Caco-2 (cell line): ENCODE measurements at places on chromosomes 7 and 10.

- no peak for DNase-seq
Measured at GRCh38 chr7:143901332-143901667, 676 bp downstream of the TCAF1 start.

DNA sequence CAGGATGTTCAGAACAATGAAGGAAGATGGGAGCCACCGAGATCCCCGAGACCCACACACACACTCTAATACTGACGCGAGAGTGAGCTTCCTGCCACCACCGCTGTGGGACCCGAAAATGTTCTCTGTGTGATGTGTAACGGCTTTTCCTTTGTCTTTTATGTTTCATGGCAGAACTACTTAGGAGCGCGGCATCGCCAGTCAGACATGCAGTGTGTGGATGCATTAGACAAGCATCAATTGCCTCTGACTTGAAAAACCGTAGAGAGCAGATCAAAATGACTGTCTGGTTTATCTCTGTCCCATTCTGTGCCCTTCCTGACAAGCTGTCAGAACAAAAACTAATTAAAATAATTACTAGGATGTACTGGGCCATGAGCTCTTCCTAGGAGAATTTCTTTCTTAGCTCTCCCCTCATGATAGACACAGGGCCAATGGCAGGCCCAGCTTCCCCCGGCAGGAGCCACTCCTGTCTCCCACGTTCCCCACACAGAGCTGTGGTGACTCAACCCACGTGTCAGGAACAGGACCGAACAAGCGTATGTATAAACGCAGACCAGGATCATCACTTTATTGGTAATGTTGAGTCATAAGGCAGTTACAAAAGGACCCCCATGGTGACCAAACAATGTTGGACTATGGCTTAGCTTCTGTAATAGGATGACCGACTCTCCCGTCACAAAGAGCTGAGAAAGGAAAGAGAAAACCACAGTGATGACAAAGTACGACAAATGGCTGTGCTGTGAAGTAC, 705.0 kb downstream of the PARD3 start:
- no peak for DNase-seq

GRCh38 chr7:746155-747061, 19.3 kb upstream of the PRKAR1B start:
- DNase-seq, result no peak

- peak; percentile 71 for DNase-seq
Measured at GRCh38 chr7:12244129-12244528, 33.0 kb downstream of the TMEM106B start.

DNA sequence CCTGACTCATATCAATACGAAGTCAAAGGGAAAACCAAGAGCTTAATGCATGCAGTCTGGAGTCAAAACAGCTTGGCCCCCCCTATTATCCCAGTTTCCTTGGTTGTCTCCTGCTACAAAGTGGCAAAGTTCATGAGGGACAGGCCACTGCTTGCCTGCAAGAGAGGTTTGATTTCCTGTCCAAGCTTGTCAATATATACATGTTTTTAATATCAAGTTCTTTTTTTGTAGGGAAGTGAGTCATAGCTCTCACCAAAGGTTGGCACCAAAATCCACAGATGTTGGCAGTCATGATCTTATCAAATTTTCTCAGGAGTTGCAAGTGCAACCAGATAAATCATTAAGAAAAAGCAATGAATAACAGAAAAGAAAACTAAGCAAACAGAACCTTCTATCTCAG, 176.8 kb downstream of the COBL start:
- no peak for DNase-seq

GRCh38 chr10:71231206-71231605, 18.8 kb downstream of the UNC5B start:
- no peak for DNase-seq

DNA sequence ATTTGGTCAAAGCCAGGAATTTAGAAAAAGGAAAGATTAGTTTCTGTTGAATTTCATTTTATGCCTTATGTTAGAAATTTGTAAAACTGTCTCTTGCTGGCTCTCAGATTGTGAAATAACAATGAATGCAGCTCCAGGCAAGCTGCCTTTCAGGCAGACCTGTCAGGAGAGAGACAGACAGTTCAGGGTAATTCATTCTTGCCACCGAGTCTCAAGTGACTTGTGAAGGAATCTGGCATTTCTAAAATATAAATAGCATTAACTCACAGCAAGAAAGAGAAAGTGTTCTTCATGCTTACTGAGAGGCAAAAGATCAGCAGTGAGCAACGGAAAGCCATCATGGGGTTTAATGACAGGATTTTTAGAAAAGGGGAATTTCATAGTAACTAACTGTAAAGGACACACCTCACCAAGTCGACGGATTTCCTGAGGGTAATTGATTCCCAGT, 442.3 kb upstream of the AKR1E2 start:
- DNase-seq, result no peak

DNA sequence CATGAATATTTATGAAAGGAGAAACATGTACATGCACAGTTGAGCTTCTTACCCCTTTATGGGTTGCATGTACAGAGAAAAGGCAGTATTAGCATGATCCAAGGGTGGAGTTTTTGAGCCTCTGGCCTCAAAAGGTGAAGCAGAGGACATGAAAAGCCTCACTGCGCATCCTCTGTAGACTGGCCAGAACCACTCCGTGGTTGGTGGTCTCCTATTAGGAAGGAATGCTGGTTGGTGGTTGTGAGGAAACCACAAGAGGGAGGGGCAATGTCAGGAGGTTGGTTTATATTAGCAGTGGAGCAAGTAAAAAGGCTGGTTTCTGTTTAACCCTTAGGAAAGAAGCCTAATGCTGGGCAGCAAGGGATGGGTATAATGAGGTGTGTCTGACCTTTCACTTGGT, 37.5 kb downstream of the AHCYL2 start:
- DNase-seq, result no peak

DNA sequence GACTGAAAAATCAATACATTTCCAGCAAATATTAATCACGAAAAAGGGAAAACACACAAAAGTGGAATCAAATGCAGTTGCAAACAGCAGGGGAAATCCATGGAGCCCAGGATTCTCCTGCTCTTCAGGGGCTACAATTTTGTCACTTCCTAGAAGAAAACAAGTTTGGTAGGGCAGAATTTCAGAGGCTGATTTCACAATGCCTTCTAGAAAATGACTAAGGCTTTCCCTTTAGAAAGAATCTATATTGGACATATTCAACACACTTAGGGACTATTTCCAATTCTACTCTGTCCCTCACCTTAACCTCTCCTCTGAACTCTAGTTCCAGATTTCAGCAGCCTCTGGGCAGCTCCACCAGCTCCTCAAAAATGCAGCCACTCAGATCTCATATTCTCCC, 111.3 kb downstream of the HECTD2 start:
- DNase-seq, result no peak

- DNase-seq, result no peak
Measured at GRCh38 chr7:149443523-149443922, 17.3 kb downstream of the ZNF777 start.

DNA sequence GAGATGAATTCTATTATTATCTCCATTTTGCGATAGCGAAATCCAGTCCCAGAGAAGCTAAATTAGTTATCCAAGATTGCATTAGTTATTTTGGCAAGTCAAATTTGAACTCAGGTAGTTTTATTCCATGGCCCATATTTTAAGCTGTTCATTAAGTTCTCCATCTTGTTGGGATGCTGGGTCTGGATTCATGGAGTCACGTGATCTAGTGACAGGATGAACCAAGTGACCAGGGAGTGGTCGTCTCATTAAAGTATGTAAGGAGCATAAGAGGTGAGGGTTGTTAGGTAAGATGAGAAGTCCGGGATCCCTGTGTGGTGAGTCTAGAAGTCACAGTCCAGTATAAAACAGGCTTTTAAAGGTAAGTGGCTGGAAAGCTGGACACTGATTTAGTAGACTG, 740.5 kb downstream of the PCDH15 start:
- DNase-seq, result no peak

DNA sequence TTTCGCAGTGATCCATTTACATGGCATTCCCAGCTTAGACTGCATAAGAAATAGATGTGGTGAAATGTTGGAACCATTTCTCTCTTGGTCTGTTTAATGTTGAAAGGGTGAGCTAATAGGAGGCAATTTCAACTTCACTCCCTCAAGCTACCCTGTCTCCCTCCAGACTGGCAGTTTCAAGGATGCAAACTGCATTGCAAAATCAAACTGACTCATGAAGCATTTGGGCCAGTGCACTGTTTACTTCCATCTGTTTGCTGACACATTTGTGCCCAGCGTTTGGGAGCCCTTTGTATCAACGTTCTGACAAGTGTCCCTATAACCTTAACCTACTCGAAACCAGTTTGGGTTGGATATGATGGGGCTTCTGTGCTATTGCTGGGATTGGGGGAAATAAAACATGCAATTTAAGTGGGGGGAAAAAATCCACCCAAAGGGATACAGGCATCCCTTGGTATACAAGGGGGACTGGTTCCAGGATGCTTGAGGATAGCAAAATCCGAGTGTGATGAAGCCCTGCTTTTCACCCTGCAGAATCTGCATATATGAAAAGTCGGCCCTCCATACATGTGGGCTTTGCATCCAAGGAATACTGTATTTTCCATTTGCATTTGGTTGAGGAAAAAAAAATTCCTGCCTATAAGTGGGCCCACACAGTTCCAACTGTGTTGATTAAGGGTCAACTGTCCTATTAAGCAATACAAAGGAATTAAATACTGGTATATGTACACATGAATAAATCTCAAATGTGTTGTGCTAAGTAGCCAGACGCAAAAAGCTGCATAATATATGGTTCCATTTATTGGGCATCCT, 15.6 kb downstream of the RHEB start:
- no peak for DNase-seq

- peak; percentile 3 for DNase-seq
Measured at GRCh38 chr10:77970869-77971803, 44.6 kb upstream of the DLG5 start.

- no peak for DNase-seq
Measured at GRCh38 chr10:46090258-46090812, 44.3 kb upstream of the MSMB start.

DNA sequence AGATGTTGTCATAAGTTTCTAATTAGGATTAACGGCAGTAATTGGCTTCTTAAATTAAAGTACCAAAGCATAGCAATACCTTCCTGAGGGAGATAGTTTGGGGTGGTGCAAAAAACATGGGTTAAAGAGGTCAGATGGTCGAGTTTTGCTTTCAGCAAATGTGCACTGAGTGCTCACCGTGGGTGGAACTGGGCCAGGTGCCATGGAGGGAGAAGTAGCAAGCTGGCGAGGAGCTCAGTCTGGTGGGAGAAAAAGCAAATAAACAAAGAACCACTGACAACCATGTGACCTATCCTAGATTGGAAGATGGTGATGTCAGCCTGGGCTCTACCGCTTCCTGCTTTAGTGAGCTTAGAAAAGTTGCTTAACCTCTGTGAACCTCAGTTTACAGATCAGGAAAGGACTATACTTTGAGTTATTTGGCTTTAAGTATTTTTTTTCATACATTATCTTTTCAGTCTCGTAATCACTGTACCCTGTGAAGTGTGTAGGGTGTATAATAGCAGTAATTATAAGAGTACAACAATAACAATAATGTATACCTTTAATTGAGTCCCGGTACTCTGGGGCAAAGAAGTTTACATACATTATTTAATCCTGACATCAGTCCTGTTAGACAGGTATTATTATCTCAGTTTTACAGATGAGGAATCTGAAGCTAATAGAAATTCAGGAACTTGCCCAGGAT, 69.0 kb upstream of the PDCD4 start:
- DNase-seq, result no peak

DNA sequence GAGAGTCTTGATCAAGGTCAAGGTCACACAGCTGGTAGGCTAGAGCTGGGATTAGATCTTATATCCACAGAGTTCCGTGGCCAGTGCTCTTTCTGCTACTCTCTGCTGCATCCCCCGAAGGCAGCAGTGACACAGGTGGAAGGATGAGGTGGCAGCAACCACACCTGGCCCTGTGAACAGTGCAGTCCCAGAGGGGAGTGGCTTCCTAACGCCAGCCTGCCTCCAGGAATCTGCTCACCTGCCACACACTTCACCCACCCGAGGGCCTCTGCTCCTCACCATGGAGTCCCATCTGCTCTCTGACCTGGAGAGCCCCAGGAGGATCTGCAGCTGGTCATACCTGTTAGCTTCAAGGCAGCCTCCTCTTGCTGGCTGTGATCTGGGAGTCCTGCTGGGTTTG, 484.2 kb downstream of the PLXNA4 start:
- DNase-seq, result no peak

DNA sequence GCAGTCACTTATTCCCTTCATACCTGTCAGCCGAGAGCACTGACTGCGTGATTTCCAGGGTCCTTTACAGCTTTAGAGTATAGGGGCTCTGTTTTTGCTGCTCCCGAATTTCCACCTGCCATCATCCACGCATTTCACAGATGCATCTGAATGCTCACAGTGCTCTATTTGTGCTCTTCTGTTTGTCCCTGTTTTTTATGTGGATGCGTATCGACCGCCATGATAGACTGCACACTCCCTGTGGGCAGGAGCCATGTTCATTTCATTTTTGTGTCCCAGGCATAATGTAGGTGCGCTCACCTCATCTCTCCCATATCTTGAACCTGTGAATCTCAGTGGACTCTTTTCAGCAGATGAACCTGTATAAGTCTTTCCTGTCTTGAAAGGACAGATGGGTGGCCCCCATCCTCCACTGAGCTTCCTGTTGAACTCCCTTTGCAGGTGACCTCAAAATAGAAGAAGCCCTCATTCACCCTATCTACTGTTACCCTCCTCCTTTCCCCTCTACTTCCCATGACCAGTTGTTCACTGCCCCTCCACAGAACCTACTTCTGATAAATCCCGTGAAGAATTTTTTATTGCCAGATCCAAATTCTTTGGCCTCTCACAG, 228.4 kb downstream of the CELF2 start:
- DNase-seq, result no peak

DNA sequence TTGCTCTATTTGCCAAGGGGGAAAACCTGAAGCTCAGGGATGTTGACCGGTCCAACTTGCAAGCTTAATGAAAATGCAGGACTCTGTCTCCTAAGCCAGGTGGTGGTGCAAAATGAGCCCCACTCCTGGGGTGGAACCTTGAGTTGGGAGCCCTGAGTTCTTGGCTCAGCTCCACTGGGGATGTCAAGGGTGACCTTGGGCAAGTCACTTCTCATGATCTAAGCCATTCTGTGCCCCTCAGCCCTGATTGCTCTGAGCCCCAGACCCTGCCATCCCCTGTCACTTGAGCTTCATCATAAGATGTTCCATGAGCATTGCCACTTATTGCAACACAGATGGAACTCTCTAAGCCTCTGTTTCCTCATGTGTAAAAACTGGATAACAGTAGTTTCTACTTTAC, 33.9 kb downstream of the MYL10 start:
- DNase-seq, result no peak

DNA sequence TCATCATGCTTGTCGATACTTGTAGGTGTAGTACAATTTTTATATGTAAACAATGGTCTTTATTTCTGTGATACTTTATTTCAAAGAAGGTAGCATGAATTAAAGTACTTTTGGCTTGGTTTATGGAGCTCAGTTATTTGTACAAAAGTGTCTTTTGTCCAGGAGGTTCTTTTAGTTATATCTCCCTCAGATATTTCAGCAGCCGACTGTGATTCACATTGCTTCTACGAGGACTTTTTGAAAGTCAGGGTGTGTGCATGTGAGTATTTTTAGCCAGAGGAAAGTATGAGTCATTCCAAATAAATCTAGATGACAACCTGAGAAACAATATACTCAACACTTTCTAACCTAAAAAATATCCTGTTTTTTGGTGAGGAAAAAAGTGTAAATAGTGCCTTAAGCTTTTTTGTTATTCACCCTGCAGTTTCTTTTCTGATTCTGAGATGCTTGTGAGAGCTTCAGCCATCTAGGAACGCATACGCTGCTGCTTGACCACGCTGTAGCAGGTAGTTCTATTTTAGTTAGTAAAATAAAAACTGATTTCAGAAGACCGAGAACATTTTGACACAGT, 595 bp upstream of the SUN1 start:
- DNase-seq, result no peak

GRCh38 chr7:114988026-114988425, 66.1 kb downstream of the MDFIC start:
- DNase-seq, result no peak
